ENCODE measurements at places on chromosomes 1 and 21.
A peak's percentile ranks its signal among the peaks of the same experiment; 100 is the strongest.

DNA sequence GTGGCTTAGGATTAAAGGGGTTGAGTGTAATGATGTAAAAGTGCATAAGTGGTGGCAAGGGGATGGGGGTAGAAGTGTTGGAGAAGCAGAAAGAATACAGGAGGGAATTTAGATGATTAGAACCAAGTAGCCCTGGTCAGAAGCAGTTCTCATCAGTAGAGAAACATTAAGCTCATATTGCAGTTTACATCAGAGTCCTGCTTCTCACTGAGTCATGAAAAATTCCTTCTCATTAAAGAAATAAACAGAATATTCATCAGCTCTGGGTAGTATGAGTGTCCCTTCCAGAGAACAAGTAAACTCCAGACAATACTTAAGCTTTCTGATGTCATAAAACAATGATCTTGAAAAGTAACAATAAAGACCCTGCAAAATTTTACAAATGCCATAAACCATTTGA is 36.5 kb downstream of the LRRIQ3 start:
- DNase-seq, result no peak

DNA sequence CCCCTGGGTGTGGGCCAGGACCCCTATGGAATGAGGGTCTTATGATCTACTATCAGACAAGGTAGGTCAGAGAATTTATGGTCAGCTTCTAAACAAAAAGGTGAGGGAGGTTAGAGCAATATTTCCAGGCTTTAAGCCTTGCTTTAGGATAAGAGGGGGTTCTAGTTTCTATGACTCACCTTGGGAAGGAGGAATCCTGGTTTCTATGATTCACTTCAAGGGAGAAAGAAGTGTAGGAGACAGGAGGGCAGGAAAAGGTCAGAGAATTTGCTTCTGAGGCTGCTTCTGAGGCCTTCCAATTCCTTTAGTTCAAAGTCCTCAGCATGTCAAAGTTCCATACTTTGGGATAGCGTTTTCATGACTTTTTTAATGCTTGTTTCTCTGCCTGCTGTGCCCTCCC is 35.2 kb downstream of the RGL1 start:
- DNase-seq, result no peak

DNA sequence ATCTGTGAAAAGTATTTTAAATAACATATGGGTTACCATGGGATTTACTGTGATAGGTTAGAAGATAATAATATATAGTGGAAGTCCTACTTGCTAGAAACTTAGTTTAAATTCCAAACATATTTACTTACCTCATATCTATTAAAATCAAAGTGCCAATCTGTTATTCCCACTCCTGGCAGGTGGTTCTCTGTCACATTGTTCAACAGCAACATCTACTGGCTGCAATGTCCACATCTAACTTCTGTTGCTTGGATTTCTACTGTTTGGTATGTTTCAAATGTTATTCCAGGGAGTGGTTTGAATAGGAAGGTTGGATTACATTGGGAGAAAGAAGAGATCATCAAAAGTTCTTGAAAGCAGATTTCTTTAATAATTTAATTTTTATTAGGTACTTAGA is 122.5 kb upstream of the NCAM2 start:
- DNase-seq, result no peak

DNA sequence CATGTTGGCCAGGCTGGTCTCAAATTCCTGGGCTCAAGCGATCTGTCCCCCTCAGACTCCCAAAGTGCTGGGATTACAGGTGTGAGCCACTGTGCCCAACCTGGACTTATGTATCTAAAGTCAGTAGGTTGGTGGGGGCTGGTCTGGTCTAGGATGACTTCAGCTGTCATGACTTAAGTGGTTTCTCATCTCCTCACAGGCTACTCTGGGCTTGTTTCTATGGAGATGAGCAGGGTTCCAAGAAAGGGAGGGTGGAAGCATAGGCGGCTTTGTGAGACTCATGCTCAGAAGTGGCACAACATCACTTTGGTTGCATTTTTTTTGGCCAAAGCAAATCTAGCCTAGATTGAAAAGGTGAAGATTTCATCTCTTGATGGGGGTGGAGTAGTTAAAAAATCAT is 115.9 kb upstream of the IVNS1ABP start:
- no peak for DNase-seq

- no peak for DNase-seq
These were observed 44.0 kb upstream of the DISP3 start for GRCh38 chr1:11434926-11435325.

GRCh38 chr1:168285971-168286927 is 5.6 kb downstream of the TBX19 start:
- no peak for DNase-seq

DNA sequence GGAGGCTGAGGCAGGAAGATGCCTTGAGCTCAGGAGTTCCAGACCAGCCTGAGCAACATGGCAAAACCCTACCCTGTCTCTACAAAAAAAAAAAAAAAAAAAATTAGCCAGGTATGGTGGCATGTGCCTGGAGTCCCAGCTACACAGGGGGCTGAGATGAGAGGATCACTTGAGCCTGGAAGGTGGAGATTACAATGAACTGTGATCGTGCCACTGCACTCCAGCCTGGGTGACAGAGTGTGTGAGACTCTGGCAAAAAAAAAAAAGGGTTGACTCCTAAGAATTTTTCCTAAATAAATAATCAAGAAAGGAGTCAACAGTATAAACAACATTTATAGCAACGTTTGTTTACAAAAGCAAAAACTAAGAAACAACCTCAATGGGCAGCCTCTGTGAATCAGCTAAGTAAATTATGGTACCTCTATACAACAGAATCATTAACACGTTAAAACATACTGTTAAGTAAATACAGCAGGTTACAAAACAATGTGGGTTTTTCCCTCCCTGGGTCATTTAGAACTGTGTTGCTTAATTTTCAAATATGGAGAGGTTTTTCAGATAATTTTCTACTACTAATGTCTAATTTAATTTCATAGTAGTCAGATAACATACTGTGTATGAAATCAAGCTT is 56.8 kb downstream of the SLC30A10 start:
- DNase-seq, result no peak

DNA sequence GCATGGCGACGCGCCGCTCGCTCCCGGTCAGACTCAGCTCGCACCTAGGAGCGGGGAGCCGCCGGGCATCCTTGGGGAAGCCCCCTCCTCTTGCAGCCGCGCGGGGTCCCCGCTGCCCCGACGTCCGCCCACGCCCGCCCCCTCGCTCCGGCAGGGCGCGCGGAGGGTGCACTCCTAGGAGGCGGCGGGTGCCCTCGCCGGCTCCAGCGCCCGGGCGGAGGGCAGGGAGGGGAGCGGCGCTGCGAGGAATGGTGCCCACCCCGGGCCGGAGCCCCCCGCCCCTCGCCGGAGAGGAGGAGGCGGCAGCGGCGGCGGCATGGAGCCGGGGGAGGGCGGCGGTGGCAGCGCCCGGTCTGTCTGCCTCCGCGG is 488 bp downstream of the FAM78B start:
- DNase-seq, result peak; percentile 30

- no peak for DNase-seq
These were observed 29.0 kb upstream of the NTPCR start for GRCh38 chr1:232921381-232921780.

DNA sequence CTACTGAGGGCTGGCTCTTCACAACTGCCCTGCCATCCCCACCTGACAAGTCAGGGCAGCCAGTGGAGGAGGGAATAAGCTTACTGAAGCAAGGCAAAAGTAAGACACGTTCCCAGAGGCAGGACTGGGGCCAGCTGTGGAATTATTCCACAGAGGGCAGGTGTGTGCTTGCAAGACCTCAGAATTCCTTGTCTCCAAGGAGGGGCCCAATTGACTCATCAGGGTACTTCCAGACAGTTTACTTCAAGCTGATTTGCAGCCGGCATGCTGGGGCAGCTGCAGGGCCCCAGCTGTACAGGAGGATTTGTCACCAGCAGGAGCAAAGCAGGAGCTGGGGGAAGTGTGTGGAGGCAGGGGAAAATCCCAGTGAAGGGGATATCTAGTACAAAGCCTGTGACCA is 167.5 kb upstream of the CAMK1G start:
- DNase-seq, result no peak

DNA sequence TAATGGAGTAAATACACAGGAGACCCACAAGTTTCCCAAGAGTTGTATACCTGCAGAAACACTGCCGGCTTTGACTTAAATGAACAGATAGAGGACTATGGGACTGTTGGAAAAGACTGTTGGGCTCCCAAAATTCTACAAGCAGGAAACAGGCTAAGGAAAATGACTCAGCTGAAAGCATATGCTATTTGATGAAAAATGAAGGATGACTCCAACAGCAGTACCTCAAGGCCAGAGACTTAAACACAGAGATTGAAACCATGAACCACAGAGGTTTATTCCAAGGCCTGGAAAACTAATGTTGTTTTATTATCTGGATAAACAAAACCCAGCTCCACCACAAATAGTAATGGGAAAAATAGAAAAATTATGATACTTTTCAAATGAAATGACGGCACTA is 187.7 kb downstream of the TNFSF18 start:
- no peak for DNase-seq

GRCh38 chr21:36330904-36331303 is 10.9 kb downstream of the MORC3 start:
- no peak for DNase-seq

- peak; percentile 76 for DNase-seq
These were observed 14.4 kb downstream of the ABCG1 start for GRCh38 chr21:42233067-42233961.

GRCh38 chr1:79040424-79041082 is 34.0 kb upstream of the ADGRL4 start:
- DNase-seq, result peak; percentile 62

DNA sequence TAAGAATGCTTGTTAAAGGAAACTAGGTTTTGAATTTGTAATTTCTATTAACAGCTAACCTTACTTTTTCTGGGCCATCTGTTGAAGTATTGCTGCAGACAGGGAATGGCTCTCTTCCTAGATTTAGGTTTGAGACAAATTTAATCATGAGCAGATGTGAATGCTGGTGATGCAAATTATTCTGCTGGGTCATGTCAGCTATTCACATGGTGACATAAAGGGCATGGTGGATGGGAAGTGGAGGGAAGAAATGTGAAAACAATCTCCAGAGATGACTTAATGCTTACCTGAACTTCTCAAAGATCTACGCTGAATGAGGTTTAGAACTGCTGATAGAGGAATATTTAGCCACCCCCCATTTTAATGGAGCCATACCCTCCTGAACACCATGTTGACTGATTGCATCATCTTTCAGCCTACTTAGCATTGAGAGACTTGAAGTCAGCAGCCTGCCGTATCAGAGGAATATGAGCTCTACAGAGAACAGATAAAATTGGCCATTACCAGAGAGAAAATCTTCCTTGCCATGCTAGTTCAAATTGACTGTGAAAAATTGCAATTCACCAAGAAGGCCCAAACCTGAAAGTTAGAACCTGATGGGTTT is 138.8 kb downstream of the HHAT start:
- no peak for DNase-seq

Measured in osteoblast (primary cell).